ENCODE measurements at places on chromosomes 5 and 9. TPM values are rescaled to one million over a fixed set of nuclear protein-coding genes. Genes with fewer than 3 reads are reported as not detected.

- DNase-seq: no peak
Measured at GRCh38 chr9:116157436-116158138, 4.0 kb downstream of the PAPPA start.

DNA sequence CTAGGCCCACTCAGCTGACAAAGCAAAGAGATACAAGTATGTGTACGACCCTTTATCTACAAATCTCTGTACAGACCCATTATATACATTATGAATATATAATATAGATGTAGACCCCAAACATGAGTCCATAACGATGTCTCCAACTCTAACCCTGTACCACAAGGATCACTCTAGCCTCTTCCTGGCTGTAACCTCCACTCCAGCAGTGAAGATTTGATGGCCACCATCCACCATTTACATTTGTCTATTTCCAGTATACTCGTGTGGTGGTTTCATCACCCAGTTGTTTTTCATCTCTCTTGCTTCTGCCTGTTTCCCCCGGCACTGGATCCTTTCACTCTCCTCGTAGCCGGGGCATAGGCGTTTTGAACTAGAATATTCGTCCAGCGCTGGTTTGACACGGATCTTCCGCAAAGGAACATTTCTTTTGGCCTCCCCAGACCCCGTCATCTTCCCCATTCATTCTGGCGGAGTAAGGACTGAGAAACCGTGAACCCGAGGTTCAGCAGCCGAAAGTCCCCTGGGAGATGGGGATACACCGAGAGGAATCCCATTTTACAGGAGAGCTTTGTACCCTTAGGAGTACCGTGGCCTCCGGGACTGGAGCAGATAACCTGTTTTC is 828 bp upstream of the TRIO start:
- DNase-seq: no peak

ZDHHC11B gene
- total RNA-seq: 0.55 TPM

- DNase-seq: no peak
Measured at GRCh38 chr5:33659526-33660169, 218.9 kb downstream of the TARS1 start.

TLX3 gene
- not detected for total RNA-seq

GRCh38 chr9:120402741-120403542 is 177.0 kb downstream of the CDK5RAP2 start:
- DNase-seq: no peak

C9orf85 gene
- total RNA-seq: 21.4 TPM

DNA sequence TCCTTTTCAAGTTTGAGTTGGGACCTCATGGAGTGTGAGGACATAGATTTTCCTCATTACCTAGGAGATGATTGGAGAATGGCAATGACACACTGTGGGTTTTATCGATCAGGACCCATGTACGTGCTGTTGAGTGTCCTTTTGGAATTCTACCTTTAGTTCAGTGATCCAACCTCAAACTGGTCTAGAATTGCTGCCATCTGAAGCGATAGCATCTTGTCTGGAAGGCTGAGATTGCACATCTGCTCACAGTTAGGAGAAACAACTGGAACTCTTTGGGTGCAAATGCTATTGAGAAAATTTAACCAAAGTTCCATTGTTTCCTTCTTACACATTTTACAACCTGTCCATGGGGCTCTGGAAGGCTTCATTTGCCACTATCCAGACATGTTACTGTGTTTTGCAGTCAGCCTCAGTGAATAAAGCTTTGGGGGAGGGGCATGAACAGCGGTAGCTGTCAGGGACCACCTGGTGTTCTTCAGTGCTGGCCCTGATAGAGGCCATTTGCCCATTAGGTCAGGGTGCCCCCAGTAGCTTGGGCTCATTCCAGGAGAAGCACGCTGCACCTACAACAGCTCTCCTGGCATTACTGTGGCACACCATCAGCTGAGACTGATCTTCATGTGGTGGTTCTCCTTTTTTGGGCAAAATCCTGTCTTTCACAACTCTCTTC is 123.1 kb downstream of the PDE8B start:
- DNase-seq: no peak

DNA sequence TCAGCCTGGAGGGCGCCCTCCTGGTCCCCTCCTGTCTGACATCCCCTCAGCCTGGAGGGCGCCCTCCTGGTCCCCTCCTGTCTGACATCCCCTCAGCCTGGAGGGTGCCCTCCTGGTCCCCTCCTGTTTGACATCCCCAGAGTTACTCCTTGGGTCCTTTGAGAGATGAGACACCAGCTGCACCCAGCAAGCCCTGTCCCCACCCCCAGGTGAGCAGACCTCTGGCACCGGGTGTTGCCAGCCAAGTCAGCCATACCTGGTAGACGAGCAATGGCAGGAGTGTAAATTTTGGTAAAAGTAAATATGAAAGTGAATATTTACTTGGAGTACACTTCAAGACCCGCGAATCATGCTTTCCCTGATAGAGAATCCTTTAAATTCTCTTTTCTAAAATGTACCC is 25.4 kb downstream of the EXOC3 start:
- DNase-seq: no peak

GRCh38 chr9:21434202-21435014 is 5.8 kb upstream of the IFNA1 start:
- no peak for DNase-seq

Data from prostate gland (tissue), 2 donors.